ENCODE measurements at places on chromosomes 4 and X.

GRCh38 chr4:165381821-165382373 lies 3.1 kb downstream of the CPE start:
- no peak for DNase-seq

DNA sequence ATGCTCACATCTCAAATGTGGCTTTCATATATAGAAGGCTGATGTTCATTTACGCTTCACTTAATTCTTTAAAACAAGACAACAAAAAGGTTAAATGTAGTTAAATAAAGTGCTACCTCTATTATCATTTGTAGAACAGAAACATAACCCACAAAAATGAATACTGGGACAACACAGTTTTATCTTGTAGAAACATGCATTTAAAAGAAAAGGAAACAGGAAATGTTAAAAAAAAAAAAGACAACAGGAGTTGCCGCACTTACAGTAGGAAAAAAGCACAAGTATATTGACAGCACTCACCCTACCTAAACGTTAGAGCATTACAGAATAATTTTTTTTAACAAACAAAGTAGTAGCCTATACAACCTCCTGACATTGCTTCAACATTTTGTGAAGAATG lies 4.8 kb downstream of the THOC2 start:
- DNase-seq: no peak

GRCh38 chrX:37677765-37678164 lies 7.8 kb upstream of the XK start:
- no peak for DNase-seq

- peak; percentile 20 for DNase-seq
Measured at GRCh38 chrX:37745354-37745753, 34.5 kb upstream of the CYBB start.

DNA sequence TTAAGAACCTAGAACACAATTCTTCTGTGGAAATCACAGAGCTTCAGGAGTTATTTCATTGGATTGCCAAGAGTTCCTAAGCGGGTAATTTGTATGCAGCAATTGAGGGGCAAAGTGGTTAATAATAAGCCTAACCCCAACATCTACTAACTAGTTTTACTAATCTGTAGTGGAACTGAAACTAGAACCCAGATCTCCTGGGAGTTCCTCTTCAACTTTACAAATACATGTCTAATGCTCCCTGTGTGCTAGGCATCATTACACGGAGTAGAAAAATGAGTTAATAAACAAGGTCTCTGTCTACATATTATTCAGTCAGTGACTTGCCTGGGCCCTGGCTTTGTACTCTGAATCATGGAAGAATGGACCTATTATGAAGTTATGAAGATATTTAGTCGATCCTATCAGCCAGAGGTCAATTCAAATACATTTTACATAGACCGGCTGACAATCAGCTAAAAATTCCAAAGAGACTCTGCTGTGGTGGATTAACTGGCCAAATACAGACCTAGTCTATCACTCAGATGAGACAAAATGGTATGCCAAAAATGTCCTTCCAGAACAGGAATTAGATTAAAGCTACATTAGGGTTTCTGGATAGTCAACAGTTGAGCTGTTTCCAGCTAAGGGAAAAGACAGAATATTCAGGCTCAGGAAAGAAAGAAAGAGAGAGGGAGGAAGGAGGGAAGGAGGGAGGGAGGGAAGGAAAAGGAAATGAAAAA lies 326.0 kb downstream of the FBXW7 start:
- DNase-seq: no peak

- DNase-seq: no peak
Measured at GRCh38 chrX:13009273-13009672, 34.4 kb downstream of the TMSB4X start.

GRCh38 chrX:4622486-4623167 lies 909.2 kb upstream of the PRKX start:
- peak; percentile 2 for DNase-seq

GRCh38 chr4:14100349-14100748 lies 472.8 kb upstream of the BOD1L1 start:
- no peak for DNase-seq

DNA sequence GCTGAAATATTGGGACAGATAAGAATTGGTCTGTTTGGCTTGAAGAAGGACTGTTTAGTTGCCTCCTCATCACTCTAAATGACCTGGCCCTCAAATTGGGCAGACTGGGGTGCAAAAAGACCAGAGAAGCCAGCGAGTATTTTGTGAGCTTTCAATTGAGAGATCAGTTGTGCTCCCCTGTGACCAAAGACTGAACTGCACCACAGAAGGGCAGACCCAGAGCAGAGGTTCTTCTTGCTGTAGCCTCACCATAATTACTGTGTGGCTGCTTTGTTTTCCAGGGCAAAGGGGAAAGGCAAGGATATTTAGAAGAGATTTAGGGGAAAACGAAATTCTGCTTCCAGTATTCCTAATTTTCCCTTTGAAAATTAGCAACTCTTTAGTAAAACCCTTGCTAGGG lies 104.0 kb upstream of the MBNL3 start:
- DNase-seq: peak; percentile 7

DNA sequence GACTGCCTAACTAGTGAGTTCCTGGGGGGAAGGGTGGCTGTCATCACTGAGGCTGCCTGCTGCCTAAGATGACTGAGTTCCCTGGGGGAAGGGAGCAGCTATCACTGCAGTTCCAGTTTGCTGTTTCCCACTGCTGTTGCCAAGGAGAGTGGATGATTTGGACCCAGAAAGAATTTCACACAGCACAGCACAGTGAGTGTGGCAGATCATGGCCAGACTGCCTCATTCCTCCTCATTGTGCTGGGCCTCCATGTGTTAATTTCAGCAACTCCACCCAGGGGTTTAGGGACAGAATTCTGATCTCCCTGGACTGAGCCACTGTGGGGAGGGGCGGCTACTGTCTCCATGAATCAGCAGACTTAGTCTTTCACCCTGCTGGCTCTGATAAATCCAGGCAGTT lies 125.0 kb downstream of the TEX13C start:
- DNase-seq: no peak

GRCh38 chrX:104165894-104166734 lies at the start of gene FAM199X:
TSS of gene FAM199X (plus strand) at chrX:104166453. CDS start at chrX:104166786, 333 bp downstream.
- DNase-seq: peak; percentile 81

GRCh38 chr4:123587983-123588494 lies 191.4 kb downstream of the SPRY1 start:
- no peak for DNase-seq

DNA sequence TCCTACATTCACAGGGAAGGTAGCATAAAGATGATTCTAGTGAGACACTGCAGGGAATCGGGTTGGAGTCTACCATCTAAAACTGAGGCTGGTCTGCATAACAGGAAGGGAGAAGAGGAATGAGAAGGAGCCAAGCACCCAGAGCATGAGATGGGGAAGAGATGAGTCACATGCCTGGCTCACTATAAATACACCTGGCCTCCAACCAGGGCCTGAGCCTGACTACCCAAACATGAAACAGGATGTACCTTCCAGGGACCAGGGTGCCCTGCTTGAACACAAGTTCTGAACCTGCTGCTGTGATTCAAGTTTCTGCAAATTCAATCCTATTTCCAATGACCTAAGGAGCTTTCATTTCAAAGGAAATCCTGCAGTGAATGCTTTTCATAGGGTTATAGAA lies 24.9 kb downstream of the CD99L2 start:
- peak; percentile 12 for DNase-seq

DNA sequence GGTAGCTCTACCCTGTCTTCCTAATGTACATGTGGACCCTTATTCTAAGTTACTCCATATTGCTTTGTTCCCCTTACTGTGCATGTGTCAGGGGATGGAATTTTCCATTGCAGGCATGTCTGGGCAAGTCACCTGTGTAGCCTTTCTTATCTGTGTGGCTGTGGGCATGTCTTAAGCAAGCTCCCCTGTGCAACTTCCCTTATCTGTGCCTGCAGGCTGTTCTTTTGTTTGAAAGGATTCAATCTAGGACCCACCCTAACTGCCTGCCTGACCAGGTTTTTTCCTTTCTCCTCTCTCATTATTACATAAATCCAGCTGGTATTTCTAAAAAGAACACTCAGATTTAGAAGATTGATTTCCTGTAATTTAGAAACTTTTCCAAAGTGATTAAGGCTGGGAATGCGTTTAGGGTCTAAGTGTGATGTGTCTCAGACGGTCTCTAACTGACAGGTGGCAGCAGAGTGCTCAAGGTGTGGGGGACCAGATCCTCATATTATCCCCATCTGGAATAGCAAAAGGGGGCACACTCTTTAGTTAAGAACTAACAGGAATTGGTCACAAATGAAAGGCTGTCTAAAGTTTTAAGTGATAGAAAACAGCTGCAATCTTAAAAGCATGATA lies 198.9 kb upstream of the PPP1R2C start:
- no peak for DNase-seq

DNA sequence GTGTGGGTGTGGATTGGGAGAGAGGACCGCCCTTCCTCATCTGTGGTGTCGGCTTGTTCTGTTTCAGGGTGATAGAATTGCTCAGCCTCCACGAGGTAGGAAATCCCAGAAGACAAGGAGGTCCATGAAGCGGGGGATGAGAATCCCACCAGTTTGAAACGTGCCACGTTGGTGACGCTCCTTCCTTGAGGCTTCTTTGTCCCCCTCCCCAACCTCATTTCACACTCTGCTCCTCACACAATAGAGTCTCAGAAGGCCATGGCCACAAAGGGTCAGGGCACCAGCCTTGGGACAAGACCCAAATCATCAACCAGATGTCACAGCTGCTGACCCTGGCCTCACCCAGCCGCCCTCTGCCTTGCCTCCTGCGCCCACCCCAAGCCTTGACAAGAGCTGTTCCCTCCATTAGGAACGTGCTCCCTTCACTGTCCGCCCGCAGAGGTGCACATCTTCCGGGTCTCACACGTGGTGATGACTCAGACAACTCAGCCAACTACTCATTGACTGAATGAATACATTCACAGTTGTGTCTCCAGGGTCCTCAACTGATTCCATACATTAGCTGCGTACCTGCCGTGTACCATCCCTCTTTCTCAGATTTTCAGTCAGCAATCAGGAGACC lies 18.3 kb downstream of the BLOC1S4 start:
- DNase-seq: no peak

- no peak for DNase-seq
Measured at GRCh38 chrX:49160908-49161307, 1.6 kb upstream of the MAGIX start.

- DNase-seq: no peak
Measured at GRCh38 chr4:184373886-184374405, 100.4 kb downstream of the IRF2 start.

Data from NCI-H774 (cell line).